ENCODE measurements at places on chromosomes 6 and 20.

DNA sequence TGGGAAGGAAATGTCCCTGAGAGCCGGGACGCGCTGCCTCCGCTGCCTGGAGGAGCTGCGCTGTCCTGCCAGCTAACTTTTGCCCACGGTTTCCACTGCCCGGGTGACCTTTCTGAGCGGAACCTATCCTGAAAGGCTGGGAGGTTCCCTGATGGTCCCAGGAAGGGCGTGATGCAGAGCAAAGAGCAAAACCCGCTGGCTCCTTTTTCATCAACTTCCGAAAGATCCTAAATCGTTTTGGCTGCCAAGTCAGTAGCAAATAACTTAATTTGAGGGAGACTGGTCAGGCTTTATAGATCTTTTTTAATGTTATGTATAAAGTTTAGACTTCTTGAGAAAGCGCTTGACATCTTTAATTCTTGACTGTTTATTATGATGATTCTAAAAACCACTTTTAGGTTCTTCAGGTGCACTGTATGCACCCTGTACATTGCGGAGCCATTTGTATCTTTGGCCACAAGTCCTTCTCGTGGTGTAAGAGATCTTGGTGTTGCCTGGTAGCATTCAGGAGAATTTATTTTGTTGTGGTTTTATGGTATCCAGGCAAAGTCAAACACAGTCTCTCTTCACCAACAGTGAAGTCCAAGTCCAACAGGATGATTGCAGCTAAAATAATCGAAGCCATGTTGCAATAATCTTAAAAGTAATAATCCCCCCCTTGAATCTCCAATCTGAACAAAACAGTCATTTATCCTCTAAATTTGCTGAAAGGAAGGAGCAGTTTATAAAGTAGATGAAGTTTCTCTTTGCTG is at the start of gene SYNE1:
Gene SYNE1 (minus strand): TSS at position 67 of the 752 bp plus-strand sequence. CDS start 9,031 bp downstream, outside the sequence.
- no peak for DNase-seq

GRCh38 chr6:105954148-105954547 is 132.0 kb upstream of the PRDM1 start:
- DNase-seq = no peak

- DNase-seq = no peak
These were observed 120.1 kb downstream of the SNX5 start for GRCh38 chr20:17848249-17849048.

DNA sequence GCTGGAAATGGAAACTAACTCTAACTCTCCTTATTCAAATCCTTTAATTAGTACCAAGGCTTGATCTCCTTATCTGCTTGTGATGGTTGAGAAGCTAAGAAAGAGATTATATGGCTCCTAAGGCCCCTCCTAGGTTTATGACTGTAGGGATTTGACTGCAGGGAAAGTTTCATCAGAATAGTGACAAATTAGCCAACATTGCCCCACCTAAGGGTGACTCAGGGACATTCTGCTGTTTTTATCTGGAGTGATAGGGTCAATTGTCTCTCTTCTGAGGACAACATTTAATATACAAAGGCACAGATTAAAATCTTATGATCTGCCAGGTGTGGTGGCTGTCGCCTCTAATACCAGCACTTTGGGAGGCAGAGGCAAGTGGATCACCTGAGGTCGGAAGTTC is 138.1 kb upstream of the MARCKS start:
- no peak for DNase-seq

DNA sequence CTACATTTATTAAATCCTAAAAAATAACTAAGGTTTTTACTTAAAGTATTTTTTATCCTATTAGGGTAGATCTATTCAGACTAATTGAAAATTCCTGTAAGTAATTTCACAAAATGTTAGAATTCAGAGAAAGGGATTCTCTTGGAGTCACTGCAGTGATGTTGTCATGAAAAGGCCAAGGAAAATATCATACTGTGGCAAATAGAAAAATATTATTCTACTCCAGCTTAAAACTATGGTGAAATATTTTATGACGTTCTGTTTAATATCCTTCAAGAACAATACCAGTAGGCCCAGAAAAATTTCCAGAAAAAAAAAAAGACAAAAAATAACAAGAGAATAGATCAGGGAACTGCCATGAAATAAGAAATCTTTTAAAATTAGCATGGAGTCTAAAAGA is 73.6 kb downstream of the FILIP1 start:
- DNase-seq = no peak

DNA sequence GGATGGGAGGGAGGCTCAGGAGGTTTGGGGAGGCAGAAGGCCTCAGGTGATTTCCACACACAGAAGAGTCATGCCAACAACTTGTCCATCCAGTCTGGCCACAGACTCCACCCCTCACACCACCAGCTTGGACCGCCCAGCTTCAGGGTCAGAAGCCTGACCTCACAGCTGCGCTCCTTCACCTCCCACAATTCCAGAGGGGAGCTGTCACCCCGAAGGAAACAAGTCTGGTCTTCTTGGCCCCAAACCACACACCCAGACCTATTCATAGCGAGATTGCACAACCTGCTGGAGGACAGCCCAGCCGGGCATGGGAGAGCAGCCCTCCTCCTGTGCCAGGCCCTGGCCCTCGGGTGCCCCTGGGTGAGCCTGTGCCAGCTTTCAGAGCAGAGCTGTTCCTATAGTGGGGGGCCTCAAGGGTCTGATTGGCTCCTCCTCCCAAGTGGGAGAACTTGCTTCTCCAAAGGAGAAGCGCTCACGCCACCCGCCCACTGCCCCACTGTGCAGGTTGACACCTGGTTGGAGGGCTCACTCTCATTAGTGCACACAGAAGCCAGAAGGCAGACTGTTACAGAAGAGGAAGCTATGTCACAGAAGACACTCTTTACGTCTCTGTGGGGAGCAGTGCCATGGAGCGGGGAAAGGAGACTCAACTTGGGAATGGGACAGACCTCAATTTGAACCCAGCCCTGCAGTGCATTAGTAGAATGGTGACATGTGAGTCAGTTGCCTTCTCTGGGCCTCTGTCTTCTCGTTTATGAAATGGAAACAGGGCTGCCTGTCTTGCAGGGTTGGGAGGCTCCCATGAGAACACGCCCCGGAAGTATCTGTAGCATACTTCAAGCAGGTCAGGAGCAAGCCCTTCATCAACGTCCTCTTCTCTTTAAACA is 128.8 kb downstream of the FOXO3 start:
- no peak for DNase-seq

- DNase-seq = no peak
These were observed 34.3 kb downstream of the GINM1 start for GRCh38 chr6:149600508-149600907.

- DNase-seq = no peak
These were observed 172.1 kb downstream of the MTFR2 start for GRCh38 chr6:136077834-136078576.

DNA sequence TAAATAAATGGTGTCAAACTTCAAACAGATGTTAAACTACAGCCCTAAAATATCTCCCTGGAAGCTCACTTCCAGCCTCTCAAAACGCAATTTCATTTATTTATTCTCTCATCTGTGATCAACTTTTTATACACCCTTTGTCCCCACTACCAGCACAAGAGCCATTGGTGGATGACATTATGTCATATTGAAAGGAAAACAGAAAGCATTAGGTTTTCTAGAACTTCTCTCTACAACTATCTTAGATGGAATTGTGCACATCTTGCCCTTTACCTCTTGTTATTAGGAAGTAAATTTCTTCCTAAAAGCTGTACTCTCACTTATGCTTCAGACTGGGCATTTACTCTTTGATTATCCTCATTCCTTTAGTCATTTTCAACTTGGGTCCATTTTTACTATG is 771.2 kb upstream of the GJE1 start:
- no peak for DNase-seq

GRCh38 chr6:19446570-19446969 is 390.6 kb upstream of the ID4 start:
- no peak for DNase-seq

DNA sequence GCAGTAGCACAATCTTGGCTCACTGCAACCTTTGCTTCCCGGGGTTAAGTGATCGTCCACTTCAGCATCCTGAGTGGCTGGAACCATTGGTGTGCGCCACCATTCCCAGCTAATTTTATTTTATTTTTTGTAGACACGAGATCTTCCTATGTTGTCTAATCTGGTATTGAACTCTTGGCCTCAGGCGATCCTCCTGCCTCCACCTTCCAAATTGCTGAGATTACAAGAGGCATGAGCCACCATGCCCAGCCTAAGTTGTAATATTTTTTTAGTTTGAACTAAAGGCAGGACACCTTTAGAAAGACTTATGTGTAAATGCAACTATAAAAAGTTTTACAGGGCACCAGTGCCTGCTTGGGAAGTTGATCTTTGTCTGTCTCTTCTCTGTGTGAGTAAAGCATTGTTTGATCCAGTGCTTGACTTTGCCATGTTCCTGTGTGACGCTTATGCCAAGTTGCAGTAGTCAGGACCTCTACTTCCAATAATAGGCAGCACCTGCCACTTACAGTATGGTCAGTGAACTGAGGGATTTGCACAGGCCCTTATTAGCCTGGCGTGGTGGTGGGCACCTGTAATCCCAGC is 46.9 kb downstream of the JARID2 start:
- DNase-seq = no peak

DNA sequence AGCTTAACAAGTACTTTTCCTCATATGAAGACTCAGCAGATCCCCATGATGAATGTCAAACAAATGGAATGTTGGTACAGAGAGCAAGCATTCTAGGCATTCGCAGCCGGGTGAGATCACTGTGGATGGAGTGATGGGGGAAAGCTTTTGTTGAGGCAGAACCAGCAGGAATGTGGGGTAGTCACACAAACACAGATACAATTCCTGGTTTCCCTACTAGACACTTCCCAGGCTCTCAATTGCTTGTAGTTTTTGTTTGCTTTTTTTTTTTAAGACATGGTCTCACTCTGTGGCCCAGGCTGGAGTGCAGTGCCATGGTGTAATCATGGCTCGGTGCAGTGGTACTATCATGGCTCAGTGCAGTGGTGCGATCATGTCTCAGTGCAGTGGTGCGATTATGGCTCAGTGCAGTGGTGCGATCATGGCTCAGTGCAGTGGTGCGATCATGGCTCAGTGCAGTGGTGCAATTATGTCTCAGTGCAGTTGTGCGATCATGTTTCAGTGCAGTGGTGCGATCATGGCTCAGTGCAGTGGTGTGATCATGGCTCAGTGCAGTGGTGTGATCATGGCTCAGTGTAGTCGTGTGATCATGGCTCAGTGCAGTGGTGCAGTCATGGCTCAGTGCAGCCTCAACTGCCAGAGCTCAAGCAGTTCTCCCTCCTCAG is 15.4 kb upstream of the IER3 start:
- DNase-seq = no peak

DNA sequence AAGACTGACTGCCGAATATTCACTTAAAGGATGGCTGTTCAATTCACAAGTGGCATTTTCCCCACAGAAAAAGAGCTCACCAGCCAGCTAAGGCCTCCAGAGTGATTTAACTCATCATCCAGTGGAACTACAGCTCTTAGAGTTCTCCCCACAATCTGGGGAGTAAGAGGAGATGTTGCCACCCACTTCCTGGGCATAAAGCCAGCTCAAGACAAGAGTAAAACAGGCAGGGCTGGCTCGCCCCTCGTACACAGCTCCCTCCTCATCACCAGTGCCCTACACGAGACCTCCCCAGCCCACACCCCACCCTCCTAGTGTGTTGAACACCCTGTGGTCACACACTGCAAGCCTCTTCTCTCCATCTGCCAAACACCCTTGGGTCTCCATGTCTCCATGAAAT is 47.2 kb upstream of the IPCEF1 start:
- DNase-seq = no peak

- no peak for DNase-seq
These were observed 152.4 kb downstream of the THBS2 start for GRCh38 chr6:169101036-169101805.

DNA sequence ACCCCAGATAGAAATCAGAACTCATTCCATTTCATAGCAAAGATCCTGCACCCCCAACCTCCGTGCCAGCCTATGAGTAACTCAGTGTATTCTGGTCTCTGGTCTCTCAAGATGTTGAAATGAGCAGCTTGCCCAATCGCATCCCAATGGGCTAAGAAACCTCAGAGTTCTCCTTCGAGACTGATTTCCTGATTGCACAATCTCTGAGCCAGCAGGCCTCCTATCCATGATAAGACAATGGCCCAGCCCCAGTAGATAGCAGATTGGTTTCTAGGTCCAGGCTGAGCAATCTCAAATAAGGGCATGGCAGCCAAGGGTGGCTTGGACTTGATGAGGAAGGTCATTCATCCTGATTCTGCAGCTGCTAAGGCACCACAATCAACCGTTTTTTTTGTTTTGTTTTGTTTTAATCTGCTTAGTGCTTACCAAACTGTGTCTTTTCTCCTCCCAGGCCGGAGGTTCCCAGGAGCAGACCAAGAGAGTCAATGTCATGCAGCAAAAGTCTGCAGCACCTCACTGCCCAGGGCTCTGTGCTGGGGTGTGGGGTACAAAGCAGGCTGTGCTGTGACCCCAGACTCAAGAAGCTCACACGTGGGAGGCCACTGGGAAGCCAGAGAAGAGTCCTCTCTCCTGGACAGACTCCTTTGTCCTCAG is 125.1 kb upstream of the NXT1 start:
- no peak for DNase-seq

GRCh38 chr6:87897663-87898062 is 150.0 kb upstream of the SPACA1 start:
- no peak for DNase-seq

GRCh38 chr20:51705400-51705799 is 62.8 kb downstream of the ATP9A start:
- no peak for DNase-seq

- no peak for DNase-seq
These were observed 358.4 kb downstream of the CDH26 start for GRCh38 chr20:60316476-60317158.

DNA sequence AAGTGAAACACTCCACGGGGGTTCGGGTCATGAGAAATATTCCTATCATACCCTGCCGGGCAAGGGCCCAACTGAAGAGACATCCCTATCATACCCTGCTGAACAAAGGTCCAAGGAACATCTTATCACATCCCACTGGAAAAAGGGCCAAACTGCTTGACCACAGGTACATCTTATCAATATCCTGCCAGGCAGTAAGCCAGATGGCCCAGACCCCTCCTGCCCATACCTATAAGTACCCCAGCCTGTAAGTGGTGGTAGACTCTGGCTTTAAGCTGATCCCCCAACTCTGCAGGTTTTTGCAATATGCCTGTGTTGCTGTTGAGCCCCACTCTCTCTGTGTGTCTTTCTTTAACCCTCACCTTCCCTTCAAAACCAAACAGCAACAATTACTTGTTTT is 51.6 kb downstream of the ZNF334 start:
- no peak for DNase-seq

DNA sequence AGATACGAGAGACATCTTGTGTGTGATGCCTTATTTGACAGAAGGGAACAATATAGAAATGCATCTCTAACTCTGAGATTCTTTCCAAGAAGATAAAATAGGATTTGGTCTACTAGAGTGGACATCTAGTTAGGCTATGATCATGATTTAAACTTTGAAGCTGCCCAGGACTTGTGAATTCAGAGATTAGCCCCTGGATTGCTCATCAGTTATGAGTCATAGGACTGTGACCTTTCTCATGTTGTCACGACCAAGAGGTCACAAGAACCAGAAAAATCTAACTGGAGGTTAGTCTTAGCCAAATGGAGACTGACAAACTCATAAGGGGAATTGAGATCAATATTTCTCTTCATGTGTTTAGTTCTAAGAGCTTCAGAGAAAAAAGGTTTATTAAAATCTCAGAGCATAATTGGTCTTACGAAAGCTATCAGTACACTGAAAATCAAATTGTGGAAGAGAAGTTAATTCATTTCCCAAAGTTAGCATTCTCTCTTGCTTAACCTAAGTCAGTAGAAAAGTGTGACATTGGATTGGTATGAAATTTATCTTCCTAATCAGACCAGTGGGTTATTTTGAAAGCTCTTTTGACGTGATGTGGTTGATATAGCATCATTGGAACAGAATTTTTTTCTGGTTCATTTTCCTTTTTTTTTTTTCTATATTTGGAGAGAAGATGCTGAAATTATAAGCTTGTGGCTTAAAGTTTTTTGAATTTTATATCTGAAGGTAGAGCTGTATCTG is 245.7 kb downstream of the RNF144B start:
- no peak for DNase-seq

GRCh38 chr6:155227046-155227445 is 36.8 kb upstream of the CLDN20 start:
- DNase-seq = no peak
